ENCODE measurements at places on chromosomes 13 and 19.

- H3K36me3 ChIP-seq, result peaks cover 2% of the 10 kb centered on the region
- no peaks in the 10 kb centered on the region for H3K27me3 ChIP-seq
- H3K4me3 ChIP-seq, result peak overlapping the region; percentile 73
- peak overlapping the region; percentile 89 for H3K27ac ChIP-seq
- no peak for DNase-seq
- H3K4me1 ChIP-seq, result peaks cover 73% of the 10 kb centered on the region
Observed at GRCh38 chr19:1855828-1856255, 7.5 kb downstream of the KLF16 start.

- H3K36me3 ChIP-seq, result no peaks in the 10 kb centered on the region
- H3K4me3 ChIP-seq, result peak overlapping the region; percentile 50
- H3K27ac ChIP-seq, result no peak overlapping the region
Observed at GRCh38 chr13:32036126-32036695, 4.6 kb downstream of the FRY start.

DNA sequence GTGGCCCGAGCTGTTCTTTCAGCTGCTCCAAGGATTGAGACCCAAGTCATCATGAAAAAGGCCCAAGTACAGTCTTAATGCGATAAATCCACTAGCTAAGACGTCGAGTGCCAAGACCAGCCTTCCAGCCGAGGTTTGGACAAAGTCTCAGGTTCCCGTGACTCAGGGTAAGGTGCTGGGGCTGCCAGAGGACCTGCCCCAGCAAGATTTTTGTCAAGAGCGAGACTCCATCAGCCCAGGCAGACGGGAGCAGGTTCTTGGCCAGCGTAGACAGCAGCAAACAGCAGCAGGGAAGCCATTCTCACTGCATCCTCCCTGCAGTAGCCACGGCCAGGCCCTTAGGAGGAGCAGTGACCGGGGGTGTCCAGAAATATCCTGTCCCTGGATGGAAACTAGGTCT, 3.4 kb downstream of the FEM1A start:
- no peak overlapping the region for H3K4me3 ChIP-seq
- no peaks in the 10 kb centered on the region for H3K27me3 ChIP-seq
- no peak overlapping the region for H3K27ac ChIP-seq
- DNase-seq, result no peak
- peaks cover 38% of the 10 kb centered on the region for H3K4me1 ChIP-seq

GRCh38 chr19:14487370-14488125, 8.4 kb downstream of the GIPC1 start:
- H3K27me3 ChIP-seq, result no peaks in the 10 kb centered on the region
- no peak for DNase-seq
- H3K4me3 ChIP-seq, result no peak overlapping the region

DNA sequence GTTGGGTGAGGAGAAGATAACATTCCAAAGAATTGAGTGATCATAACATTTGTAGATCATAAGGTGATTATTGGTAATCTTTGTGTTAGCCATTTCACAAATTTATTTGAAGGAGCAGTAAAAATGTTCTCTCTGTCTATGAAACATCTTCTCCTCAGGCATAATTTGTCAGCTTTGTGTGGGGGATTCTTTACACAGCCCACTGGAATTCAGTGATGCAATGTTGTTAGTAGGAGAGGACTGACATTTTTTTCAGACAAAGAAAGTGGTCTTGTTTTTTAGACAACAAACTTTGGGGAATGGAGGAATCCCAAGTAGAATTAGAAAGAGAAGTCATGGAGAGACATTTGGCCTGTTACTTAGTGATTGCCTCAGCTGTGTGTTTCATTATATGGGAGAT, 100.3 kb downstream of the ITGBL1 start:
- no peaks in the 10 kb centered on the region for H3K36me3 ChIP-seq
- no peak for DNase-seq
- no peak overlapping the region for H3K4me3 ChIP-seq
- no peaks in the 10 kb centered on the region for H3K27me3 ChIP-seq
- H3K4me1 ChIP-seq, result no peaks in the 10 kb centered on the region

DNA sequence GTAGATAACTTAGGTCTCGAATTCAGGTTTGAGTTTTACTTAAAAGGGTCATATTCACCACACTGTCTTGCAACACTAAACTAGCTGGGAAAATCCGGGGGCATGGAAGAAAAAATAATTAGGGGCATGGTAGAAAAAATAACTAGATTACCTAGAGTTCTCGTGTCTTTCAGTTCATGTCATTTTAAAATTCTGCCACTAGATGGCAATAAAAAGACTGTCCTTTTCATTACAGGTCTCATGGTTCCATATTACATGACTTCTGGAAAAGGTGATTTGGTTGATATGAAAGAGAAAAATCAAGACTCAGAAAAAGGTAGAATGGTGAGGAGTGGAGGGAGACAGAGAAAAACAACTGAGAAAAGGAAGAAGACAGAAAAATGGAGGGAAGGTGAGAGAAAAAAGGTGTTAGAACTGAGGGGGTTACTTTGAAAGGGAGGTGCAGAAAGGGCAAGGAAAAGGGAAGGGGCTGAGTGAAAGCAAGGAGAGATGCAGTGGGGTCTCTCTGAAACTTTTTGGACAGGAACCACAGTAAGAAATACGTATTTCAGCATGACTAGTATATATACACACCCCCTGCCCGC, 299.0 kb downstream of the KLF12 start:
- peaks cover 10% of the 10 kb centered on the region for H3K36me3 ChIP-seq
- no peak overlapping the region for H3K4me3 ChIP-seq
- H3K27ac ChIP-seq, result no peak overlapping the region
- no peaks in the 10 kb centered on the region for H3K27me3 ChIP-seq

DNA sequence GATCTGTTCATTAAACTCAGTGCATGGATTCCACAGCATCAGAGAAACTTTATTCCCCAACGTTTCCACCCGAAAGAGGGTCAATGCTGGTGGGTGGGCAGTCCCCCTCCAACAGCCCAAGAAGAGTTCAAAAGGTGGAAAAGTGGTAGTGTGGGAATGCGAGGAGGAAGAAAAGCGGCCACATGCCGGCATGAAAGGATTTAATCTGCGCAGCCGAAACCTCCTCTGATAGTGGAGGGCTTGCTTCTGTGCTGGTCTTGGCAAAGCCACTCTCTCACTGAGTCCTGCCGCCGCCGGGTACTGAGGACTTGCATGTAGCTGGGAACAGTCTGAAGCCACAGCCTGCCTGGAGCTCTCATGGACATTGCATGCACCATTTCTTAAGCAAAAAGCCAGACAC, 136.2 kb upstream of the ZNF536 start:
- H3K4me1 ChIP-seq, result no peaks in the 10 kb centered on the region
- no peak for DNase-seq
- H3K36me3 ChIP-seq, result no peaks in the 10 kb centered on the region
- no peak overlapping the region for H3K27ac ChIP-seq

GRCh38 chr19:31553112-31553845, 204.0 kb upstream of the TSHZ3 start:
- H3K4me3 ChIP-seq, result no peak overlapping the region
- H3K36me3 ChIP-seq, result no peaks in the 10 kb centered on the region
- no peak for DNase-seq
- H3K27me3 ChIP-seq, result no peaks in the 10 kb centered on the region
- H3K27ac ChIP-seq, result no peak overlapping the region

DNA sequence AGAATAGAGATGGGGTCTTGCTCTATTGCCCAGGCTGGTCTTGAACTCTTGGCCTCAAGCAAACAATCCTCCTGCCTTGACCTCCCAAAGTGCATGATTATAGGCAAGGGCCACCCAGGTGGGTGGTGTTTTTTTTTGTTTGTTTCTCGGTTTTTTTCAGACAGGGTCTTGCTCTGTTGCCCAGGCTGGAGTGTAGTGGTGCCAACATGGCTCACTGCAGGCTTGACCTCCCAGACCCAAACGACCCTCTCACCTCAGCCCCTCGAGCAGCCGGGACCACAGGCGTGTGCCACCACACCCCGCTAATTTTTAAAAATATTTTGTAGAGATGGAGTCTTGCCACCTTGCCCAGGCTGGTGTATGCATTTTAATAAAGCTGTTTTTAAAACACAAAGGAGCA, 14.9 kb downstream of the GRTP1 start:
- no peak overlapping the region for H3K27ac ChIP-seq
- H3K4me3 ChIP-seq, result no peak overlapping the region
- H3K27me3 ChIP-seq, result peaks cover 4% of the 10 kb centered on the region
- no peaks in the 10 kb centered on the region for H3K4me1 ChIP-seq
- peaks cover 2% of the 10 kb centered on the region for H3K36me3 ChIP-seq

DNA sequence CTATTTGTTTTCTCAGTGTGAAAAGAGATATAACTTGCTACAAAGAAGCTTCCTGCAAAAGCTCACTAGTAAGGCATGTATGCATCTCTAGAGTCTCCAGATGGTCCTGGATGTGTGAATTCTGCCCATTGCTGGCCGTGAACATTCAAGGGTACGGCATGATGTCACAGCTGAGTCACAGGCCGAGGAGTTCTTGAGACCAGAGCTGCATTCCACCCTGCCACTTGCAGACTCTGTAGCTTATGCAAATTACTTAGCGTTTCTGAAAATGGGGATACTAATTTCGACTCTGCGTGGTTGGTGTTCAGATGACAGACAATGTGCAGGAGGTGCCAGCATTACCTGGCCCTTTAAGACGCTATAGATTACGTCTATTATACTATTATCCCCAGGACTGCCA, 470.7 kb downstream of the ZNF536 start:
- no peak overlapping the region for H3K27ac ChIP-seq
- no peaks in the 10 kb centered on the region for H3K4me1 ChIP-seq
- no peak for DNase-seq

DNA sequence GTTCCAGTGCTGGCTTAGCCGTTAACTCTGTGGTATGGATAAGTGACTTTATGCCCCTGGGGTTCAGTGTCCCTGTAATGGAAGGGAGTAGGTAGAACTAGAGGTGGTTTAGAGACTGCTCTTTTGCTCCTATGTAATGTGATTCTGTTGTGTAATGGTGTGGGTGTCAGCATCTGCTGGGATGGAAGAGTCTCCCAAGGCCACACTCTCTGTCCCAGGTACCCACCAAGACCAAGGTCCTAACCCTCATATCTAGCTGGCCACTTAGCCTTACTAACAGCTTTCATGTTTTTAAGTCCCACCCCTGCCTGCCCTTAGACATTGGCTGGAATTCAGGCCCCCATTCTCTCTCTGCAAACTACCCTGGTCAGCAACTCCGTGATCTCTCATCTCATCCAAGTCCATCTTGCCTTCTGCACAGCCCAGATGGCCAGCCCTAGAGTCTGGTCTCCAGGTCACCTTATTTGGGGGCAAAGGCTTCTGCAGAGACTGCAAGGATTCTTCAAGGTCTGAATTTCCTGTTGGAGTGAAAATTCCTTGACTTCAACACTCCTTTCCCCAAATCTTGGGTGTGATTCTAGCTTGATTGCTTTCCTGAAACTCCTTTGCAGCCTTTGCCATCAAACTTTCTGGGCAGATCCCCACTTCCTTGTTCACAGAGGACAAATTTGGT, 48.4 kb downstream of the SERP2 start:
- H3K4me3 ChIP-seq, result no peak overlapping the region
- H3K27me3 ChIP-seq, result peaks cover 23% of the 10 kb centered on the region
- H3K36me3 ChIP-seq, result no peaks in the 10 kb centered on the region
- H3K27ac ChIP-seq, result no peak overlapping the region
- H3K4me1 ChIP-seq, result peaks cover 16% of the 10 kb centered on the region

DNA sequence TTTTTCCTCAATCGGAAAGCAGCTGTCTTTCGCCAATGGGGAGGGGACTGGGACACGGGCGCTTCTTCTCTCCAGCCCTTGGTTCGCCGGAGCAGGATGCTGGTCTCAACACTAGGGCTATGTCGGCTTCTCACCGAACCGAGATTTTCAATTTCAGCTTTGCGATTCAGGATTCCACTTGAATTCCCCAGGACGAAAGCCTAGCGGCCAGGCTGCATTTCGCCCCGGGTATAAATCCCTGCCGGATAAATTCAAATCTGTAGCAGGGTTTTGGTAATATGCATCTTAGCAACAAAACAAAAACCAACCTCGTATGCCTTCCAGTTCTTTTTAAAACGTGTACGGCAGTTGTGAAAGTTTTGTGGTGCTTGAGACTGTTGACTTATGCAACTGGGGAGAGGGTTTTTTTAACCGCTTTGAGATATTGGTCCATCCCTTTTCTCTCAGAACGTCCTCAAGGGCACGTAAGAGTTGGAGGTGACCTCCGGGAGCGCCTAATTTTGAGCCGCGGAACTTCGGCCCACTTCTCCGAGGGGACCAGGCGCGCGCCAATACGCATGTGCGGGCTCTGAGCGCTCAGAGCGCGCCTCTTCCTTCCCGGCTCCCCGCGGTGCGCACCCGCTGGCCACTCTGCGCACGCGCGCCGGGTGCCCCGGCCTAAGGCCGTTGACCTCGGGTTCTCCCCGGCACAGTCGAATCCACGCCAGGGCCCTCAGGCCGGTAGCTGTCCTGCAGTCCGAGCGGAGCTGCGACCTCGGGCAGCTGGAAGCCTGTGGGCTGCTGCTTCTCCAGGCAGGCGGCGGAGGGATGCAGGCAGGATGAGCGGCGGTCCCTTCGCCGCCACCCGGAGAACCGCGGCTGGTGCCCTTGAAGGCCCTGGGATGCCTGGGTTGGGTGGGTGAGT, 7.6 kb downstream of the POU4F1 start:
- no peak overlapping the region for H3K4me3 ChIP-seq
- no peak for DNase-seq
- peaks cover 12% of the 10 kb centered on the region for H3K4me1 ChIP-seq

DNA sequence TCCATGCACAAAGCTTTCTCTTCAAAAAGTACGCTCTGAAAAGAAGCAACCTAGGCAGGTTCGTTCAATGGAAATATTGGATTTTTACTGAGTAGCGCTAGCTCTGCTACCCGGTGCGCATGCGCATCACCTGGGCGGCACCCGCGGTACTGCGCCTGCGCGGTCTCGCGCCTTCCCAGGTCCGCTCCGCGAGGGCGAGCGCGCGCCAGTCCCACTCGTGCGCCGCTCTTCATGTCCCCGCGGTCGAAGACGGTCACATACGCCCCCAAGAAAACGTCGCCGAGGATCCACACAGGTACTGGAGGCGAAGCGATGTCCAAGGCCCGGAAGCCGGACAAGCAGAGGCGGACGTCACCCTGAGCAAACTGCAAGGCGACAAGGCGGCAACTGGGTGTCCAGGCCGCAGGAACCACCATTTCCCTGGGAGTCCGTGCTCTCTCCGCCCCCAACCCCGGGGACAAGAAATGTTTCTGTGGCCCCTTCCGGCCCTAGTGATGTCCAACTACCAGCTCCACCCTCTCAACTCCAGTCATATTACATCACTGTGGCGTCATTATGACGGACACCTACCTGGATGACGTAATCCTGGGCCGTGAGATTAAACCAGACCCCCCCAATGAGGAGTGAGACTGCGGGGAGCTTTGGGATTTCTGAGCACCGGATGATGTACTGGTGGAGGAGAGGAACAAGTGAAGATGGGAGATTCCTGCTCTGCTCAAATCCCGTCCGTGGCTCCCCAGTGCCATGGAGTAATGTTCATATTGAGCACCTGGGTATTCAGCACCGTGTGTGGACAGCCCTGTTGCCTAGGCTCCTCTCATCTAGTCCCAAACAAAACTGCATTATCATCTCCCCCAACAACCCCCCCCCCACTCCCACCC, 4.8 kb upstream of the KCNC3 start:
- H3K4me3 ChIP-seq, result peak overlapping the region; percentile 93
- peak overlapping the region; percentile 91 for H3K27ac ChIP-seq
- peaks cover 86% of the 10 kb centered on the region for H3K4me1 ChIP-seq
- H3K27me3 ChIP-seq, result no peaks in the 10 kb centered on the region
- peak; percentile 85 for DNase-seq
